ENCODE measurements at places on chromosomes 7 and 10.
A peak's percentile ranks its signal among the peaks of the same experiment; 100 is the strongest.

- peak; percentile 1 for DNase-seq
Measured at GRCh38 chr7:31883761-31884164, 186.4 kb downstream of the PDE1C start.

DNA sequence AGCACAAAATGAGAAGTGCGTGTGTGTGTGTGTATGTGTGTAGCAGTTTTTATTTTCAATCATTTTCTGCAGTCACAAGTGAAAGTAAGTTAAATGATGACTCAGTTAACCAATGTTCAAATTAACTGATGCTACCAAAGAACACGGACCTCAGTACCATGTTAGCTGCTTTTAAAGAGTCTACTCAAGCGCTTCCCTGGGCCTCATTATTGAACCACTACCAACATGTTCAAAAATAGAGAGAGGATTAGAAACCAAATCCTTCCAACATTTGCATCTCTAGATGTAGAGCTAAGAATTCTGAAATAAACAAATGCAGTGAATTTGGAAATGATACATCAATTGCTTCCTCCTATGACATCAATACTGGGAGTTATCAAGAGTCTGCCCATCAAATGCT is at the start of gene TAS2R39:
Gene TAS2R39 (plus strand): TSS at position 396 of the 400 bp plus-strand sequence. CDS start 0 bp downstream, at position 396.
- DNase-seq: no peak

DNA sequence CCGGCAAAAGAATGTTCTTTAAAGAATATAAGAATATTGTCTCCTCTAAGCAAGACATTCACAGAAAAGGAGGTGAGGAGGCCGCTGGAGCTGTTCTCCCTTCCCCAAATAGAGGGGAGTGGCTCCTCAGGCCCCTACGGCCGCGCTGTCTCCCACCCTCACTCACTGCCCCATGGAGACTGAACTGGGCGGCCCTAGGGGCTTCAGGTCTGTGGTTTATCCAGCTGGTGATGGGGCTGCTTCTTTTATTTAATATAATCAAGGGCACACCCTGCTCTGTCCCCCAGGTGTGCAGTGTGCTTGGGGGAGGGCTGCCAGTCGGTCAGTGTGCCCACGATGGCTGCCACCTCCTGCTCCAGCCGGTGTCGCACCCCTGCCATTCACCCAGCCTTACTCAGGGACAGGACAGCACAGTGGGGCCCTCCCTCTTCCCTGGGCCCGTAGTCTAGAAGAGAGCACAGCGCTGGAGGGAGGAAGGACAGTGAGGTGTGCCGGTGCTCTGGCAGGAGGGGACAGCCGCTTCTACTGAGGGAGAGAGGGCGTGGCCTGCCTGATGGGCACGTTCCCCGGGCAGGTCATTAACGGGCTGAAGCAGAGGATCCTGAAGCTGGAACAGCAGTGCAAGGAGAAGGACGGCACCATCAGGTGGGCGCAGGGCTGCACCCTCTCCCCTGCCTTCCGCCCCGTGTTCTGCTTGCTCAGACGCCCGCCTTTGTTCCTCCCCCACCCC is 23.4 kb downstream of the IQCE start:
- no peak for DNase-seq

- DNase-seq: no peak
Measured at GRCh38 chr7:80199051-80199450, 64.4 kb downstream of the GNAI1 start.

- DNase-seq: no peak
Measured at GRCh38 chr7:23000597-23001360, 13.2 kb downstream of the HYCC1 start.

All from caudate nucleus (tissue), 63 donors.